Skeletal muscle tissue (tissue), 5 donors: ENCODE measurements at places on chromosomes 5 and 9. TPM values are rescaled to one million over a fixed set of nuclear protein-coding genes. Genes with fewer than 3 reads are reported as not detected.

Gene DPYSL3
- 109 TPM for total RNA-seq

Gene ADAMTS16
- total RNA-seq, result 5.7 TPM

Gene EGFLAM
- 41.8 TPM for total RNA-seq

Gene SLC34A1
- total RNA-seq, result not detected

Gene KCNIP1
- 4.2 TPM for total RNA-seq

Gene ACTBL2
- total RNA-seq, result not detected

Gene PTPRD
- total RNA-seq, result 75.7 TPM

Gene TNIP1
- 42.8 TPM for total RNA-seq

Gene PCDHGA7
- total RNA-seq, result 3.7 TPM

Gene S1PR3
- 12.5 TPM for total RNA-seq

Gene OR13J1
- not detected for total RNA-seq

Gene TAS2R1
- total RNA-seq, result not detected

Gene LRRTM2
- total RNA-seq, result 0.52 TPM

Gene ETF1
- 45.4 TPM for total RNA-seq

Gene TEK
- 23.0 TPM for total RNA-seq

Gene PALM2AKAP2
- 24.0 TPM for total RNA-seq

Gene ZNF354B
- total RNA-seq, result 8.4 TPM

Gene NSG2
- total RNA-seq, result under 0.01 TPM

Gene MARVELD2
- 0.52 TPM for total RNA-seq

Gene SLU7
- total RNA-seq, result 16.2 TPM

Gene LURAP1L
- 14.1 TPM for total RNA-seq

Gene CARD19
- 24.5 TPM for total RNA-seq

Gene ANXA2R
- 1.6 TPM for total RNA-seq

Gene SLC1A3
- 27.1 TPM for total RNA-seq

Gene SLC6A19
- under 0.01 TPM for total RNA-seq

Gene NME5
- not detected for total RNA-seq

Gene ATOX1
- total RNA-seq, result 20.4 TPM

Gene IL13
- total RNA-seq, result not detected

Gene LCN1
- total RNA-seq, result not detected

Gene MYMK
- 8.9 TPM for total RNA-seq

Gene FAM151B
- 7.8 TPM for total RNA-seq

Gene PCDHB7
- 2.1 TPM for total RNA-seq

Gene ASPN
- total RNA-seq, result 213 TPM

Gene FBLL1
- 0.52 TPM for total RNA-seq

Gene FBXO38
- 60.0 TPM for total RNA-seq

Gene SAPCD2
- total RNA-seq, result 1.0 TPM

Gene DIRAS2
- 0.52 TPM for total RNA-seq

Gene OLFM1
- total RNA-seq, result 2.6 TPM

Gene SPINK1
- not detected for total RNA-seq

Gene SOHLH1
- under 0.01 TPM for total RNA-seq

Gene SCGB3A2
- not detected for total RNA-seq

Gene GDA
- total RNA-seq, result 0.52 TPM

Gene SPATA31E1
- total RNA-seq, result not detected

Gene GPR21
- total RNA-seq, result 3.1 TPM

Gene ZCCHC9
- 16.2 TPM for total RNA-seq

Gene RAI14
- 11.5 TPM for total RNA-seq

Gene WNK2
- total RNA-seq, result 4.7 TPM

Gene FXN
- total RNA-seq, result 3.7 TPM
